Upper lobe of left lung (tissue), 6 donors: ENCODE measurements at places on chromosomes 2 and 18. TPM values are rescaled to one million over a fixed set of nuclear protein-coding genes. Genes with fewer than 3 reads are reported as not detected.

GRCh38 chr2:120501591-120501990, 155.7 kb downstream of the INHBB start:
- DNase-seq, result no peak

DNA sequence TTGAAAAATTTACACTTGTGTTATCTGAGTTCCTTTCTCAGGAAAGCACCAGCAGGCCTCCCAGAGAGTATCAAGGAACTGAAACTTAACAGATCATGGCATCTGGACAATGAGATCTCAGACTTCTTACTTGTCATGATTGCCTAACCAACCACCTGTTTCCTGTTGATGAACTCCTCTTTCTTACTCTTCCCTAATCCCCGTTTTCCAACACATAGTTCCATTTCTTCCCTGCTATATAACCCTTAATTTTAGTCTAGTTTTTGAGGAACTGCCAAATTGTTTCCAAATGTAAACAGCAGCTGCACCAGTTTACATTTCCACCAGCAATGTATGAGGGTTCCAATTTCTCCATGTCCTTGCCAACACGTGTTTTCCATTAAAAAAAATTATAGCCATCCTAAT, 6.1 kb upstream of the FAM171B start:
- DNase-seq, result no peak

DNA sequence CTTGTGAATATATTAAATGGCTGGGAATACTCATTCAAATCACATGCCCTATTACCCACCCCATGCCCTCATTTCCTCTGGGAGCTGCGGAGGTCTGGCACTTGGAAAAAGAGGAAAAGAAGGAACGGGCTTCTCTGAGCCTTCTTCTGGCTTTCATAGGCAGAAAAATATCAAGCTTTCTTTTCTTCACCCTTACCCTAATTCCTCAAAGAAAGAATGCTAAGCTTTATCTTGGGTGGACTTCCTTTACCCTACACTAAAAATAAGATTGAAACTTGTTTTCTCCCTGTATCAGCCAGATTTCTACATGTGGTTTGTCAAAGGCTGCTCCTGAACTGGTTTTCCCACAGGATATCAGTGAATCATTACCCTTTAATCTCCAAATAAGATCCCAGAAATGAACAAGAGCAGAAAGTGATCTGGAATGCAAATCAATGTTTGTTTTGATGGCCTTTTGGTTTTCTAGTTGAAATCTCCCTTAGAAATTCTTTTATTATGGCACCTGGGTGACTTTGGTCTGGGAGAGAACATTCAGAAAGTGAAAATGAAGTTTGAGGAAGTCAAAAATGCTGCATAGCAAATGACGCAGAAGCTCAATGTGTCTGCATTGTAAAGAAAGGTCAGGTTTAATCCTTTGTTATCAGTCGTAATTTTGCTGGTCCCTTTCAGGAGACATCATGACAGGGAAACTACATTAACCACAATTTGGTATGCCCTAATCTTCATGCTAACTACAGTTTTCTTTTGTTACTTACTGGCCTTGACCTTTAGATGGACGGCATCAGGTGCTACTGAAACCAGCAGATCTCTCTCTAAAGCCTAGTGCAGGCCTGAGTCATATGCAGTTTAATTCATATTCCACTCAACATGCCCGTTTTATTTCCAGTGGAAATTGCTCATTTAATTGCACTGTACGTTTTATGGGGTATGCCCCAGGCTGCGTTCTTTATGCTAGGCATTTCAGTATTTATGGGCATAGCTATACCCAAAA, 46.6 kb upstream of the HNRNPA3 start:
- DNase-seq, result no peak

- DNase-seq, result no peak
These were observed 18.8 kb upstream of the FN1 start for GRCh38 chr2:215454519-215455246.

DNA sequence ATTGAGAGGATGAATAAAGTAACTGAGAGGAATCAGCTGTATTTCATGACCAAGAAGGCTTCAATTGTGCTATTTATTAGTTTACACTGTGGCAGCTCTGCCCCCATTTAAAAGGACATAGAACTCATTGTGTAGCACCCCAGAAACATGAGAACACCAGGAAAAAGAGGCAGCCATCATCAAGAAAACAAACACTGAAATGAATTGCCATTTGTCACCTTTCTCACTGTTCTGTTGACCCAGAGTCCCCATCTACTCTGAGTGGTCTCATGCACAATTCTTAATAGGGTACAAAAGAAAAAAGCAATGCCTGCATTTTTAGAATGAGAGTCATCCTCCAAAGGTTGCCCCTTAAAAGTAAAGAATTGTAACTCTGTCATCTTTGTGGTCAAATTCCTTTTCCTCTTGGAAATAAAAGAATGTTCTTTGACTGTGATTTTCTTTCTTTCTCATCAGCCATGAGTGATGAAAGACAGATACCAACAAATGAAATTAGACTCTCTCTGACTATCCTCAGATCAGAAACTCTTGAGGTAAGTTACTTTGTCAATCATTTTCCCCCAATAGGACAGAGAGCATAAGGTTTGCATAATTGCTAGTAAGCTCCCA, 1941.9 kb upstream of the PIK3C3 start:
- DNase-seq, result no peak

DNA sequence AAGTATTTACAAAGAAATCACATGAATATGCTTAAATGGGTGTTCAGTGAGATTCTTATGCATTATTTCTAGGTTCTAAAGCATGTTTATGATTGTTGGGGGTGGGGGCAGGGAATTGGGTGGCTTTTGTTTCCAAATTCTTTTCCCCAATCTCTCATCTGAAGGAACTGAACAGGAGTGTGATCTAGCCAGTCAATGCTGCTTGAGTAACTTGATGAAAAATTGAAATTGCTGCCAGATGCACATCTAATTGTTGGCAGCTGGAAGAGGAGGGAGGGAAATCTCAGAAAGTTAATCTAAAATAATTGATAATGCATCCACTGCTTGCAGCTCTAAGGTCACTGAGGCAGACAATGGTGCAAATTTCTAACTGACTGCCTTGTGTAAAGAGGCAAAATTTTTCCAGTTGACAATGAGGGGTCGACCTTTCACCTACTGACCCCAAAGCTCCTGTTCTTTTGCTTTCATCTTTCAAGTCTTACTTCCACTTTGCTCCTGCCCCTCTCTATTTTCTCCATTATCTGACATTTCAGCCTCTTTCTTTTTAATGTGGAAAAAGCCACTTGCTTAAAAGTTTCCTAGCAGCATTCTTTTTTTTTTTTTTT, 53.3 kb downstream of the IRS1 start:
- DNase-seq, result no peak

- DNase-seq, result no peak
These were observed 42.5 kb upstream of the LCLAT1 start for GRCh38 chr2:30404319-30405259.

DNA sequence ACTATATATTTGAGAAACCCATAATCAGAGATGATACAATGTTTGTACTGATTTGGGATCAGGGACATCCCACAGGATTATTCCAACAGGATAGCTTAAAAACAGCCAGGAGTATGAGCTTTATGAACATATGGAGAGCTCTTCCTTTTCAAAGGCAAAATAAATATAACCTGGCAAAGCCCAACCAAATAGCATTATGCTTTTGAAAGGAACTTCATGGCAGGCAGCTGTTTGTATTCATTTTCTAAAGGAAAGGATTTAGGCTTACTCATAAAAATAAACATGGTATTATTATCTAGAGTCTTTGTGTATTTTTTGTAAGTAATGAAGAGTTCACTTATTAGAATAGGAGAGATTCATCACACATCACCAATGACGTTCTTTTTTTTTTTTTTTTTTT, 44.4 kb downstream of the CCDC195 start:
- no peak for DNase-seq

- peak; percentile 58 for DNase-seq
These were observed 65.8 kb downstream of the EMILIN2 start for GRCh38 chr18:2912357-2913299.

- no peak for DNase-seq
These were observed 64.7 kb upstream of the KLF7 start for GRCh38 chr2:207230261-207231105.

GRCh38 chr2:179104736-179105135, 54.8 kb upstream of the CCDC141 start:
- DNase-seq, result no peak

DNA sequence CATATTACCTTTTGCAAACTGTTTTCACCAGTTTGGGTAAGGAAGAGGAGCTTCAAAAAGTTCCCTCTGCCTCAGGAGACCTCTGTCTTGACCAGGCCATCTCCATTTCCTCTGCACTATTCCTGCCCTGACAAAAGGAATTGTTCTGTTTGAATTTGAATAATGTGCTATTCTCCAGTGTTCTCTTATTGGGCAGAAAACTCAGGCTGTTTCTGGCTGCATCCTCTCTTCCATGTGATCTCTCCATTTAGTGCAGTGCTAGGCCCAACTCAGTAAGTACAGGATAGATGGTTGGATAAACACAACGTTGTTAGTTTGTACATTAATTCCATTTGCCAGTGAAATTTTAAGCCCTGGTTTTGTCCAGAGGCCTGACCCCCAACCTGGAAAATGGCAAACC, 102.2 kb upstream of the CELF4 start:
- no peak for DNase-seq

DNA sequence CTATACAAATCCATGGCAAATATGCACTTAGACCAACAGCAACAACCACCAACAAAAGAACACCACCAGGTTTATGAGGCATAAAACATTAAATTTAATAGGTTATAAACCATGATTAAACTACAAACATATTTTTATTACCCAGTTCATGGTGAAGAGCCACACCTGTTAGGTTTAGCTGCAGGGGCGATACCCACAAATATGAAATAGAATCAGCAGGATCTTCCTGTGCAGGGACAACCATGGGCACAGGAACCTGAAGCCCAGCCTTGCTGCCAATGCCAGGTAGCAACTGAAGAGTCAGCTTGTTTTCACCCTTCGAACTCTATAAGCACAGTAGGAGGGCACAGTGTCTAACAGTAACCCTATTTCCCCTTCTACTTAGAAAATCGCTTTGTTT, 675.0 kb downstream of the SATB2 start:
- DNase-seq, result no peak

- DNase-seq, result no peak
These were observed 85.6 kb upstream of the ST3GAL5 start for GRCh38 chr2:85974390-85974789.

TMEM37 gene
- 9.3 TPM for total RNA-seq

CTAGE1 gene
- not detected for total RNA-seq

GNLY gene
- total RNA-seq, result 24.7 TPM

GPR35 gene
- total RNA-seq, result 6.0 TPM

GCG gene
- total RNA-seq, result not detected

FEV gene
- not detected for total RNA-seq

APCDD1 gene
- 40.4 TPM for total RNA-seq

AGFG1 gene
- total RNA-seq, result 24.1 TPM

GAREM1 gene
- 18.4 TPM for total RNA-seq
